ENCODE measurements at places on chromosomes 2 and 18. TPM values are rescaled to one million over a fixed set of nuclear protein-coding genes. Genes with fewer than 3 reads are reported as not detected.
A peak's percentile ranks its signal among the peaks of the same experiment; 100 is the strongest.

The ELOA2 gene
- total RNA-seq: not detected

DNA sequence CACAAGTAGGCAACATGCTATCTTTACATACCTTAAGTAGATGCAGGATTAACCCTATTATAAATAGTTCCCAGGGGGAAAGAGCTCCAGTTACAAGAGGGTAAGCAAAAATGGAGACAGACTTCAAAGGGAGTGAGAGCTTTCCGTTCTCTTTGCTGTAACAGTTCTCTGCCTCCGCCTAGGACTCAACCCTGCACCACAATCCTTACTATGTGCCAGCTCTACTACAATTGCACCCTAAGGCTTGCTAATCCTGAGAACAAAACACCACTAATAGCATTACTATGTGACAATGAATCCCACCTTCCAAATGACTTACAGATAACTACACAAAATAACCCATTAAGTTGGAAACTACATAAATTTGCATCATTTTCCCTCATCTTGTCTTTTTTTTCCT lies 7.7 kb downstream of the ZBTB14 start:
- no peak for DNase-seq

- no peak for DNase-seq
Measured at GRCh38 chr2:102657770-102658169, 38.4 kb downstream of the SLC9A2 start.

The SLC5A7 gene
- total RNA-seq: 1.2 TPM

DNA sequence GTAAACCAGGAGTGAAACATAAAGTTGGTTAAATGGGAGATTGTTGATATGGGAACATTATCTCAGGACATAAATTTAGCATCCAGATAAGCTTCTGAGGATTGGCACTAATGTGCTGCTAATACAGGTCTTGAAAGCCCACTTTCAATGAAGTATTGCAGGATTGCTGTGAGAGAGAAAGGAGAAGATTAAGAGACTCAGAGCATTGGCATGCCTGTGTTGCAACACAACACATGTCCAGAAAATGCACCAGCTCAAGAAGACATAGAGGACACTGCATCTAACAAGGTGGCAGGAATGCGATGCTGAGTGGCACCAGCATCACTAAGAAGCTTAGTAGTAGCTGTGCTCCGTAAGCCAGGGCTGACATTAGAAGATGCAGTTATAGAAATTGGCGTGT lies 728.9 kb downstream of the SUCLG1 start:
- no peak for DNase-seq

The CFAP53 gene
- total RNA-seq: not detected

GRCh38 chr18:70523792-70524182 lies 234.9 kb downstream of the SOCS6 start:
- DNase-seq: no peak

DNA sequence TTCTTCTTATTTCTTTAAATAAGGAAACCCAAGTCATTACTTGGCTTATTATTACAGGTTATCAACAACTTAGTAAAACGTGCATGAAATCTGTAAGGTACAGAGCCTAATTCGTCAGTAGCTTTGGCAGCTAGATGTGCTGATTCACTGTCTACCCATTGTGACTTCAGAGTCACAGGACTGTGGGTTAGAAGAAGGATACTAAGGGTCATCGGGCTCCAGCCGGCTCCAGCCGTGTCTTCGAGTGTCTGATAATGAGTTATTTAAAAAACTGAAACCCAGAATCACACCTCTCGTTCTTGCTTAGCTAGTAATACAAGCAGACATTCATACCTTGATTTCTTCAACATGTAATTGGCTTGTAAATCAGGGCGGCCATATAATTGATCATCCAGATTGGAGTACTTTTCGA lies 170.5 kb downstream of the FMNL2 start:
- DNase-seq: no peak

GRCh38 chr2:176959614-176960013 lies 253.0 kb upstream of the HNRNPA3 start:
- no peak for DNase-seq

The ATP6V1B1 gene
- 1.6 TPM for total RNA-seq

DNA sequence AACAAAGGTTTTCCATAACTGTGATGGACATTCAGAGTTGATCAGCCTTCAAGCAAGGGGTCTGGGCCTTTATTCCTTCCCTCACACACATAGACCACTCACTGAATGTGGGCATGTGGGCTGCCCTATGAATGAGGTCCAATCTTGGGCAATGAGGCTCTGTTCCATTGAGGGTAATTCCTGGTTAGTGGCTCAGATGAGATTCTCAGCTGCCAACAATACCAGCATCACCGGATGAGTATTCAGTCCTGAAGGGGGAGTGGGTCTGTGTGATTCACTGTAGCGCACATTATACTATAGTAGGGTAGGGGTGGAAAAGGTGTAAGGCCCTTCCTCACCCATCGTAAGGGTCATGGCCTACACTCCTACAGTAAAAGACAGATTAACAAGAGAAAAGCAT lies 9.9 kb upstream of the PARD3B start:
- DNase-seq: no peak

The ADD2 gene
- 7.0 TPM for total RNA-seq

DNA sequence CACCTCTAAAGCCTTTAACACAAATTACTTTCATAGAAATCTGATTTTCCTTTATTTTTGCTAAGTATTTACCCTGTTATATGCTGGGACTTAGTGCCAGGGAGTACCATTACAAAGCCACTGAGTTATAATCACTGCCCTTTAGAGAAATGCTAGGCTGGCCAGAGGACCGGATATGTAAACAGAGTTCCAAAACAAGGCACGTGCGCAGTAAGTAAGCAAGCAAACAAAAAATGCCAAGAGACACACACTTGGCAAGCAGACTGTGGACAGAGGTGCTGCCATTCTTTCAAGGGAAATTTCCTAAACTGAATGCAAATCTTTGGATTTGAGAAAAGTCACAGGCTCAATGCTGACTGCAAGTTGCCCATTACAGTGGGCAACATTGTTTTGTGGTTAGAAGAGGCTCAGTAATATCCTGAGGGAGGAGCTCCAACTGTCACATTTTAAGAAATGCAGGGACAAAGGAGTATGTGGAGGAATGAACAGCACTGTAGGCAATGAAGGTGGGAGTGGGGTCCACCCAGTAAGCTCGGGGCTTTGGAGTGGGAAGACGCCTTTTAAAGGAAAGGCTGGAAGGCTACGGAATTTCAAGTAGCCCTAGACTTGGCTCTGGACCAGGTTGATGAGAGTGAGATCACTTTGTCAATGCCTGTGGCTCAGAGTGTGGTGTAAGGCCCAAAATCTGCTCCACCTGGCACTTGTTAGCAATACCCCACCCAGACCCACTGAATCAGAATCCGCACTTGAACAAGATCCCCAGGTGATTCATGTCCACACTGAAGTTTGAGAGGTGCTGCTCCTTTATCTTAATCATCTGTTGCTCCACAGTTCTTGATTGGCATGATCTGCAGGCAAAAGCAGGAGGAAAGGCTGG lies 2.1 kb upstream of the PARD6G start:
- DNase-seq: no peak

The EIF4E2 gene
- total RNA-seq: 55.8 TPM

DNA sequence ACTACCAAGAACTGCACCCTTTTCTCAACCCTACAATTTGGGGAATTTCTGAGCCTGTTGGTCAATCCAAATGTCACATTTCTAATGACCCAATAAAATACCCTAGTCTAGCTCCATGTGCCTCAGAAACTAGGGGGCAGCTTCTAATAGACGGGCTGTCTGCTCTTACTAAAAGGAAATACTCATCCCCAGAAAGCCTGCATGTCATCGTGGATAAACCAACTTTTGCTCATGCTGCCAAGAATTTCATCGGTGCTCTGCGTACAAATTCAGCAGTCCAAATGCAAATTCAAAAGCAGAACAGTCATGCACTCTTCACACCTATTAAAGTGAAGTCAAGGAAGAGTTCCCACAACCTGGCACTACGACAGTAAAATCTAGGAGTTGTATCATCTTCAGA lies 377.3 kb downstream of the LNPK start:
- peak; percentile 68 for DNase-seq

GRCh38 chr2:121483021-121483420 lies 47.7 kb upstream of the RNU4ATAC start:
- no peak for DNase-seq

DNA sequence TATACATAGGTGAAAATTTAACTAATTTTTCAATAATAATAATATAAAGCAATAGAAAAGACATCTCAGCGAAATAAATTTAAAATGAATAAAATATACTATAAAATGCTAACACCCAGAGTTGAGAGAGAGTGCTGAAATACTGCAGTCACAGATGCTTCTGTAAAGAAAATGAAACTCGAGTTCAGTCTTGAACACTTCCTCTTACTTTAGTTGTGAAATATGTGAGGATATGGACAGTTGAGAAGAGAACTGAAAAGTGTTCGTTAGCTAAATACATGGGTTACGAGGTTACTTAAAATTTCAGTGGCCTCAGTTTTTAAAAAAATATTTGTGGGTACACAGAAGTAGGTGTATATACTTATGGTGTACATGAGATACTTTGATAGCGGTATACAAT lies 106.8 kb downstream of the DNAH7 start:
- DNase-seq: no peak

The PLGLB2 gene
- 0.98 TPM for total RNA-seq

DNA sequence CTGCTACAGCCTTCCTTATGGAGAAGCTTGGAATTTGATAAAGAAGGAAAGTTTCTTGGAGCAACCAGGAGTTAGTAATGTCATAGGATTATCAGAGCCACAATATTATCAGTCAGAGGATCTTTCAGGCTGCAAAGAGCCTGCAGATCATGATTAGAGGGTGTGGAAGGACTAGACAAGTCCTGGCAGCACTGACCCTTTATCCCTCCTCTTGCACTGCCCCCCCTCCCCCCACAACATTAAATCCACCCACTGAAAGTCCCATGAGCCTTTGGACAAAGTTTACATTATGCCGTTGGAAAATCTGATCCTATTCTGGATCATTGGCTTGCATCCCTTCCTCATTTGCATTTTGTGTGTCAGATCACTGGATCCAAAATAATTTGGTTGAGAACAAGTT lies 18.7 kb upstream of the IMPA2 start:
- no peak for DNase-seq

DNA sequence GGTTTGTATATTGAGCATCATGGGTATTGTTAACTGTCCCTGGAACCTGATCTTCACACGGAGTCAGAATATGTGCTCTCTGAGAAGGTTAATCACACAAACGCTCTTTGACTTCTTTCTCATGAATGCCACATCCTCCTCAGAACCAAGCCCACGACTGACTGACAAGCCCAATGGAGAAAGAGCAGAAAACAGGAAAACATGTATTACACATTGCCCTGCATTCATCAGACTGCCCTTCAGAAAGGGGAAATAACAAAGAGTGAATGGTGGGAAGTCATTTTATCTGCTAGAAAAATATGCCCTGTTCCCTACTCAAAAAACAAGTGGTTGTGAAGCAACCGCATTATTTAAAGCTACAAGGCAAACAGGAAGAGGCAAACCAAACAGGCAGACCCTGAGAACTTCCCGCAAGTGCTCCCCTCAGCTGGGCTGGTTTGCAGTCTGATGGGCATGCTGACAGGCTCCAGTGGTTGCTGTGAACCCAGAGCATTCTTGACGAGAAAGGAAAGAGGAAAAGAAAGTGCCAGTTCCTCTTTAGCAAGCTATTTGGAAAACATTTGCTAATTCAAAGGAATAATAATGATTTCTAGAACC lies 172.9 kb upstream of the SETBP1 start:
- no peak for DNase-seq

GRCh38 chr2:242040681-242041080 lies 171.2 kb downstream of the RTP5 start:
- DNase-seq: no peak

GRCh38 chr18:59898609-59899297 lies 1.0 kb upstream of the PMAIP1 start:
- DNase-seq: no peak

DNA sequence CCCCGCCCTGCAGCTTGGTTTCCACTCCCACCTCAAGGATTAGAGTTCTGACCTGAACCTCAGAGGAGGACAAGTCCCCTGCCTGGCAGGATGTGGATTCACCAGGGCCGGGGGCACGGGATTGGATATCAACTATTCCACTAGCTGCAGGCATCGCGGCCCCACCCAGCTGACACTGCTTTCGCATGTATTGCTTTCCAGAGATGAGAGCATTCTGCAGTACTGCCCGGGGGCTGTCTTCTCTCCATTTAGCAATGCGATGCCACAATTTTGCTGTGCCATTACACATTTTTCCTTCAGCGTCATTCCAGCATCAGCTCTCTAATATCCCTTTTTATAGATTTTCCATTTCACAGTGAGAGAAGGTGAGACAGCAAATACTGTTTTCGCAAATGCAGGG lies 42.0 kb downstream of the CTIF start:
- DNase-seq: no peak

DNA sequence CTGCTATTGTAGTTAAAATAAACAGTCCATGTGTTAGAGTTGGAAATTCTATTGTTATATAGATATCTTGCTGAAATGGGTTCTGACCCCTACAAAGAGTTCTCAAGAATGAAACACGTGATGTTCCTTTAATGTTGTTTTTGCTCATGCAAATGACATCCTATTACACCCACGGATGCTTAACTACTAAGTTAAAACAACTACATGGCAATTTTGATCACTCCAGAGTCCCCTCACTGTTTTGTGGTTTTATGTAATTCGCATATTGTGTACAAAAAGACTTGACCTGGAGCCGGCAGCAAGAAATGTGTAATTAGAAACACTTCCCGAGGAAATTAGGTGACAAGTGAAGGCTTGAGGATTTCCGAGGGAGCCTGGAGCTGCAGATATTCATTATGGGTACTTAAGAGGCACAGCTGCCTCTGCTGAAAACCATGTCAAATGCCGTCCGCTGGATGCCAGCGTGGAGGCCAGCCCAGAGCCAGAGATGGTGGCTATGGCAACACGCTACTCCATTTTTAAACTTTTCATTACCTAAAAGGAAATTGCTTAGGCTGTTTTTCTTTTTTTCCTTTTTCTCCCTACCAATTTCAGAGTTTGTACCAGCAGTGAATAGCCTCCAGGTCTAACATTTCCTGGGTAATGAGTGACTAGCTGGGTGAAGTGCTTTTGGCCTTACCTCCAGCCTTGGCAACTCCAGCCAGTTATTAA lies 21.0 kb upstream of the CABLES1 start:
- no peak for DNase-seq

The UPP2 gene
- not detected for total RNA-seq

DNA sequence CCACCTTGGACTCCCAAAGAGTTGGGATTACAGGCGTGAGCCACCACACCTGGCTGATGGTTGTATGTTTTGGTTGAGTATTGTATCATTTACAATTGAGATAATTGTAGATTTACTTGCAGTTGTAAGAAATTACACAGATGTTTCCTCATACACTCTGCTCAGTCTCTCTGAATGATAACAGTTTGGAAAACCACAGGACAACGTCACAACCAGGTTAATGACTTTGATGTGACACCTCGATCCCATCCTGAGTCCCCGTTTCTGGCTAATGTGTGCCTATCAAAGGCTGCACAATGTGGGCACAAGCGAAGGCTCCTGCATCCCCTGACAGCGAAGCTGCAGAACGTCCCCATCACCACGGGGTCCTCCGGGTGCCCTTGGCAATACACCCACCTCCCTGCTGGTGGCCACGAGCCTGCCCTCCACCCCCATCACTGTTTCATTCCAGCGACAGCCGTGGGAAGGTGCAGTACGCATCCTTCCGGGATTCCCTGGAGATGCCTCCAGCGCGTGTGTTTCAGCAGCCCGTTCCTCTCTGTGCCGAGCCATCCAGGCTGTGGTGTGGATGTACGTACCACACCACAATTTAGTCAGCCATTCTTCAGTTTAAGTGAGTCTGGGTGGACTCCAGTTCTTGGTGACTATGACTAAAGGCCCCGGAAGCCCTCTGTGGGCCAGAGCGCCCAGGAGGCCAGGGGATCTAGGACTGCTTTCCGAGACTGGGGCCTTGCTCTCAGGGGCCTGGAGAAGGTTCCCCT lies 4.3 kb upstream of the PDCD1 start:
- DNase-seq: no peak

The CNGA3 gene
- total RNA-seq: 2.5 TPM

- DNase-seq: no peak
Measured at GRCh38 chr18:46080156-46080555, 8.1 kb upstream of the PSTPIP2 start.
